ENCODE measurements at places on chromosomes 6 and 20.

DNA sequence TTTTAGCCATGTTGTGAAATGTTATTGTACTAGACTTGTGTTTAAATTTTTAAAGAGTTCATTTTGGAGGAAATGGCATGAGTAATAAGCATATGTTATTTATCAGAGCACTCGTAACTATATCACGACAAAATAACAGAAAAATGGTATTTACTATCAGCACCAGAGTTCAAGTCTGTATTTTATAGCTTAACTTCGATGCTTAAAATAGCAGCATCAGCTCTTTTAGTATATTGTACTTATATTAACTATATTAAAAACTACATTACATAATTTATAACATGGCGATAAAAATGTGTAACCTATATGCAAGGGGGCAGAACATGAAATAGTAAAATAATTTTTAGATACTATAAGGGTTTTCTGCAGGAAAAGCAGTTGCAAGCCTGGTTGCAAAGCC lies 52.9 kb downstream of the ABRACL start:
- DNase-seq = no peak

DNA sequence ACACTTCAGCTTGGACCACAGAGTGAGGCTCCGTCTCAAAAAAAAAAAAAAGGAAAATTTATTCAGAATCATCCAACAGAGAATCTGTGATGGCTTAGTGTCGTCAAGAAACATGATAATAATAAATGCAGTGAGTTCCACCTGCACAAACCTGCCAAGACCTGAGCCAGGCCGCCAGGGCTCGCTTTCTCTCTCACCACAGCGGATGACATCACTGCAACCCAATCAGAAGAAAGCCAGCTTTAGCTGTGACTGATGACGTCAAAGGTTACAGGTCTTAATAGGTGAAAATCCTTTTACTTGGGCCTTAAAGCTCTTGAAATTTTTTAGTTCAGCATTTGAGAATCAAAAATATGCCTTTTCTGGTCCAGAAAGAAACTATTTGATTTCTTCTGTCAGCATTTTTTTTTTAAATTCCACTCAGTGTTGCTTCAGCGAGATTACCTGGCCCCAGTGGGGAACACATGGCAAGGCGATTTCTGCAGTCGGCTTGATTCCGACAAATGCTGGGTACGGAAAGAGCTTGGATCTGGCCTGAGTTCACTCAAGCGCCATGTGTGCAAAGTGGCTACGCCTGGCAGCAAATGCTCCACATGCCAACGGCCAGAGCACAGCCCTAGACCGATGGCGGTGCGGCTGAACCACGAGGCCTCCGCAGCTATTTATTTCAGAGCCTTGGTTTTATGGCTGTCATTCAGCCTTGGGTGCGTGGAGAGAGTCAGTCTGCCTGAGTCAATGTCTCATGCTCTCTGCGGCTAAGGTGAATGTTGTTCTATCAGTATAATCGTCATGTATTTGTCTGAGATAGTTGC lies 105.7 kb upstream of the QKI start:
- DNase-seq = no peak

DNA sequence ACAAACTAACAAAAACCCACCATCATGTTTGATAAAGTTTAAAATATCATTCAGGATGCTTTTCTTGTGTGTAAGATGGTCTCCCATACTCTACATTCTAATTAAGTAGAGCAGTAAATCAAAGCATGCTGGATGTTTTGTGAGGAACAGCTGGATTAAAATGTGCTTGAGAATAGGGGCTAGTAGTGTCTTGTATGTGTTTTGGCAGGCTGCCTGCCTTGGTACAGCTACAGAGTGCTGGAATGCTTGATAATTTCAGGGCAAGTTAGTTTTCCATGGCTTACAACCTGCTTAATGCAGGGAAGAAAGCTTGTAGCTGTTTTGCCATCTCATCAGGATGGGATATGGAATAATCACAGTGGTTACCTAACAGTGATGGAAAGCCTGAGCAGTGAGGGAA lies 636.6 kb upstream of the MMS22L start:
- DNase-seq = no peak

DNA sequence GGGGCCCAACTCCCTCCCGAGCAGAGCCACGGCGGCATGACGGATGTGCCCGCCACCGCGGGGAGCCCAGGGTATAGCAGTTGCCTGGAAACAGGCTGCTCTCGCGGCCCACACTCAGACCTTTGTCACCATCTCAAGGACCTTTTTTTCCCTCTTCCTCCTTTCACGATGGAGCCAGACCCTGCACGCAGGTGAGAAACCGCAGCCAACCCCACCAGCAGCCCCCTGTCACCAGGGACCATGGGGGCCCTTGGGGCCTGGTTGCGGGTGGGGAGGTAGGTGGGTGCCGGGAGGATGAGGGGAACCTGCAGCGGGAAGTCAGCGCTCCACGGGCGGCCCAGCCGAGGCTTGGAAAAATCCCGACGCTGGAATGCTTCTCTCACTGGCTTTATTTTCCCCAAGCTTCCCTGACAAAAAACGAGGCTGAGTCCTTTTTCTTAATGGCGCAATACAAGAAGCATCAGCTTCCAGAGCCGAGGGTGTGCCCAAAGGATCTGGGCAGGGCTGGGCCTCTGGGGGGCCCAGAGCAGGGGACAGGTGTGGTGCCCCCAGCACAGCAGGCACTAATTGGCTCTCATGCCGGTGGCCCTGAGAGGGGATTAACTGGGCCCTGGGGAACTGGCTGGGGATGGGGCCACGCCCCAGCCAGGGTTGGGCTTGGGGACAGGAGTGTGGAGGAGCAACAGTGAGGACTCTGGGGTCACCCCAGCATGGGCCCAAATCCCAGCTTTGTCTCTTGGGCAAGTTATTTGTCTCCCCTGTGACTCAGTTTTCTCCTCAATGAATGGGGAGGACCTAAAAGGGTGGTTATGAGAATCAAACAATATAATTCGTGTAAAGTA lies 23.9 kb downstream of the NOL4L start:
- DNase-seq = no peak

DNA sequence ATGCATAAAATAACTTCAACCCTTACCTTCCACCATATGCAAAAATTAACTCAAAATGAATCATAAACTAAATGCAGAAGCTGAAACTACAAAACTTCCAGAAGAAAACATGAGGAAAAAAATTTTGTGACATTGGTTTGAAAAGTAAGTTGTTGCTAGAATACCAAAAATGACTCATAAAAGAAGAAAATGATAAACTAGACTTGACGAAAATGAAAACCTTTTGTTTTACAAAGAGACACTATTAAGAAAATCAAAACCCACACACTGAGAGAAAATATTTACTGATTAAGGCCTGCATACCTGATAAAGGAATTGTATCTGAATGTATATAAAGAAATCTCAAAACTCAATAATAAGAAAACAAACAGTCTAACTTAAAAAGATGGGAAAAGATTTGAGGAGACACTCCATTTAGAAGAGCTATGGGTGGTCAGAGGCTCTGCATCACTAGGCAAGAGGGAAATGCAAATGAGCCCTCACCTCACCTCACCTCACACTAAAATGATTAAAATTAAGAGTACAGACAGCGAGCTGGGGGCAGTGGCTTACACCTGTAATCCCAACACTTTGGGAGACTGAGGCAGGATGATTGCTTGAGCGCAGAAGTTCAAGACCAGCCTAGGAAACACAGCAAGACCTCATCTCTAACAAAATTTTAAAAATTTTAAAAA lies 97.6 kb upstream of the CST7 start:
- DNase-seq = no peak

- no peak for DNase-seq
These were observed 209.9 kb upstream of the SLC35B3 start for GRCh38 chr6:8645212-8645611.

DNA sequence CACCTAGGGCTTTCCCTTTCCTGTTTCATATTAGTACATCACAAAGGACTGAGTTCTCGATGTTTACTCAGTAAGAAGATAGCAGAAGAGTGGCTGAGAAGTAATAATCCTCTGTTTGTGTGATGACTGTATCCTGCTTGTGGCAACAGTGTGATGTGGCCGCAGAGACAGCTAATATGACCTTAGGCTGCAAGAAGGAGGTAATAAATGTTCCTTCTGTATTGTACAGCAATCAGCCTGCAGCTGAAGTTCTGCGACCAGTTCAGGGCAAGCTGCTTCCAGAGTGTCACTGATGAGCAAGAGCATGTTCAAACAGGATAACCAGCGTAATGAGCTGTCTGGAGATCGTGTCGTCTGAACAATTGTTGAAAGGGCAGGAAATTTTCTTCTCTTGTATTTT lies 70.9 kb downstream of the OPN5 start:
- DNase-seq = no peak

DNA sequence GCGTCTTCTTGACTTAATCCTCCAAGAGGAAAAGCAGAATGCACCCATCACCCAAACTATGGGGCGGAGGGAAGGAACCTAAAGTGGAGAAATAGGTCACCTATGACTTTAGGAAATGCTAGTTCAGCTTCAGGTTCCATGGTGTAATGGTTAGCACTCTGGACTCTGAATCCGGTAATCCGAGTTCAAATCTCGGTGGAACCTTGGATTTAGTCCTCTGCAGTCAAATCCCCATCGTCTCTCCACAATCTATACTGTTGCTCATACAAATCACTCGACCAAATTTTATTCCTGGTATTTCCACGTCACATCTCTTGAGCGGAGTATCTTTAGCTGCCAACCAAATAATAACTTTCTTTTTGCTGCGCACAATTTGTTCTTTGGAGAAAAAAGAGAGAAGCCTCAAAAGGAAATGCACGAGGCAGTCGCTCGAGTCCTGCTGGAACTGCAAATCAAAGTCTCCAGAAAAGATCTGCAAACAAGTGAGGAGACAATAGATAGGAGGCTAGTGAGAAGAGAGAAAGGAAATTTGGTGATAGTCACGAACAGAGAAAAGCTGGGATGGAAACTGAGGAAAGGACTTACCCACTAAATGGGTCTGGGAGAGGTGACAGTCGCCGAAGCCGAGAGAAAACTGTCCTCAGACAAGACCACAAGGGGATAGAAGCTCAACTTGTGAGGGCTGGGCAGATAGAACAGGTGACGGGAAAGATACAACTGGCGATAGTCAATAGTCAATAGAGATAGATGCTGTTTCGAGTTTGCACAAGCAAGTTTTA lies 16.6 kb downstream of the POM121L2 start:
- no peak for DNase-seq

- no peak for DNase-seq
These were observed at the start of gene B3GAT2 for GRCh38 chr6:70956451-70957283. Gene B3GAT2, minus strand, starts transcription at chr6:70957060. Its CDS starts 631 bp downstream, at chr6:70956429.

GRCh38 chr6:142306736-142307135 lies 4.9 kb downstream of the ADGRG6 start:
- DNase-seq = no peak

All from activated CD4-positive, alpha-beta T cell treated with anti-CD3 and anti-CD28 coated beads for 4 hours (primary cell).